ENCODE measurements at places on chromosomes 5 and 9.

GRCh38 chr9:72127753-72128152, 21.5 kb upstream of the GDA start:
- no peak for DNase-seq

DNA sequence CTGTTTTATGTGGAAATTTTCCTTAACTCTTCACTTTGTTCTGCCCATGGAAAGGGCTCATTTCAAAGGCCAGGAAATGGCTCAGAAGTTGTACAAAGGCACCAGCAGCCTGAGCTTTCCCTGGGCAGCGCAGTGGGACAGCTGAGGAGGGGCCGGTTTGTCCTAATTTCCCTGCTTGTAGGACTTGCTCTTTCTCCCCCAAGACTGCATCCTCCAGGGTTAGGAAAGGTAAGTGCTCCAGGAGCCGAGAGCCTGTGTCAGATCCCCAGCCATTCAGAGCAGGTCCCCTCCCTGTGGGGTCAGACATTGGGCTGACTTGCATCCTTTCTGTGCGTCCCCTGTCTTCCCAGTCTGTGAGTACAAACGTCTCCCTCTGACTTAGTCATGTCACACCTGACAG, 43.5 kb downstream of the AGXT2 start:
- no peak for DNase-seq

- peak; percentile 71 for DNase-seq
Measured at GRCh38 chr5:75049456-75050351, 2.7 kb downstream of the GCNT4 start.

GRCh38 chr9:120708526-120709224, 5.6 kb downstream of the MEGF9 start:
- DNase-seq: no peak

DNA sequence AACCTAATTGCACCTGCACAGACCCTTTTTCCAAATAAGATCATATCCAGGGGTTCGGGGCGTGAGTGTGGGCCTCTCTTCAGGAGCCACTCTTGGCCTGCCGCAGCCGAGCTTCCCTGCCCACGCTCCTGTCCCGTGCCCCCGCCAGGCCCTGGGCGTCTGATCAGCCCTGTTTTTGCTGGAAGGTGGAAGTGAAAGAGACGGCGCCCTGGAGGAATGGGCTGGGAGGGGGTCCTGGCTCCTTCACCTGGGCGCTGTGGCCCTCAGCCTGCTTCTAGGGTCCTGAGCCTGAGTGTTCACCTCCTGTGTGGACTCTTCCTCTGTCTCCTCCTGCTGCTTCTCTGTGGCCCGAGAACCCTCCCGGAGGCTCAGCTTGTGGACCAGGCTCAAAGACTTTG, 11.2 kb upstream of the COL5A1 start:
- DNase-seq: no peak

DNA sequence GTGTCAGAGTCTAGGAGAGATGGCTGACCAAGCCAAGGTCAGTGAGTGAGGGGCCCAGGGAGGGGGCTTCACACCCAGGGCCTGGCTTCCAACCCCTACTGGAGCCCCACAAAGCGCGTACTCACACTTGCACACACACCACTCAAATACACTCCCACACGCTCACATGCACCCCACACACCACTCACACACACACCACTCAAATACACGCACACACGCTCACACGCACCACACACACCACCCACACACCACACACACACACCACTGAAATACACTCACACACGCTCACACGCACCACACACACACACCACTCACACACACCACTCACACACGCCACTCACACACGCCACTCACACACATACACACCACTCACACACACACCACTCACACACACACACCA, 5.7 kb upstream of the ASB6 start:
- no peak for DNase-seq

GRCh38 chr9:136119061-136119882, 597 bp upstream of the TMEM250 start:
- DNase-seq: peak; percentile 51

DNA sequence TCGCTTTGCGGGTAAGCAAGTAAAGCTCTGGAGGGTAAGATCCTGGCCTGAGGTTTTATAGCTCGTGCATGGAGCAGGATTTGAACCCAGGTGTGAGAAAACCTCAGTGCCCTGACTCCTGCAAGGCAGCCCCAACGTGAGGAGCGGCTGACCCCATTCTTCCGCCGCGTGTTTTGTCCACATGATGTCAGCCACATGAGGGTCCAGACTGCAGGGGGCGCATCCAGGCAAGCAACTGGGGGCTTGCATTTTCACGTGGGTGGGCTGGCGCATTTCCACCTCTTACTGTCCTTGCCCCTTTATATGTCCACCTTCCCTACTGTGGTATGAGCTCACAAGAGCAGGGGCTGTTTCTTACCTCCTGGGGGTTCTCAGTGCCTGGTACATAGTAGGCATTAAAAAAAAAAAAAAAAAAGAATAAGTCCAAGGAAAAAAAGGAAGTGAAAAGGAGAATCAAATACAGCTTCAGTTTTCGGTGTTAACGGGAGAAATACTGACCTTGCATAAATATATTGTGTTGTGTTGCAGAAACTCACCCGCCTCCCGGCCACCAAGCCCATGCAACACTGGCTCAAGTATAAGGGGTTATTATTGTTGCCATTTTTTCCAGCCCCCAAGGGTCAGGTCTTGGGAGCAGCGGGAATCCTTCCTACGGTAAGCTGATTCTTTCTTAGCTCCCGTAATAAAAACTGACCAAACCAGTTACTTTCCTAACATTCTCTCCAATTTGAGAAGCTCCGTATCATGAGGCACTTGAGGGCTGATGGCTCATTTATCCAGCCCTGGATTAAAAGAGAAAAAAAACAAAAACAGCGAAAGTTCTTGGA, 15.0 kb downstream of the TLX3 start:
- DNase-seq: no peak

DNA sequence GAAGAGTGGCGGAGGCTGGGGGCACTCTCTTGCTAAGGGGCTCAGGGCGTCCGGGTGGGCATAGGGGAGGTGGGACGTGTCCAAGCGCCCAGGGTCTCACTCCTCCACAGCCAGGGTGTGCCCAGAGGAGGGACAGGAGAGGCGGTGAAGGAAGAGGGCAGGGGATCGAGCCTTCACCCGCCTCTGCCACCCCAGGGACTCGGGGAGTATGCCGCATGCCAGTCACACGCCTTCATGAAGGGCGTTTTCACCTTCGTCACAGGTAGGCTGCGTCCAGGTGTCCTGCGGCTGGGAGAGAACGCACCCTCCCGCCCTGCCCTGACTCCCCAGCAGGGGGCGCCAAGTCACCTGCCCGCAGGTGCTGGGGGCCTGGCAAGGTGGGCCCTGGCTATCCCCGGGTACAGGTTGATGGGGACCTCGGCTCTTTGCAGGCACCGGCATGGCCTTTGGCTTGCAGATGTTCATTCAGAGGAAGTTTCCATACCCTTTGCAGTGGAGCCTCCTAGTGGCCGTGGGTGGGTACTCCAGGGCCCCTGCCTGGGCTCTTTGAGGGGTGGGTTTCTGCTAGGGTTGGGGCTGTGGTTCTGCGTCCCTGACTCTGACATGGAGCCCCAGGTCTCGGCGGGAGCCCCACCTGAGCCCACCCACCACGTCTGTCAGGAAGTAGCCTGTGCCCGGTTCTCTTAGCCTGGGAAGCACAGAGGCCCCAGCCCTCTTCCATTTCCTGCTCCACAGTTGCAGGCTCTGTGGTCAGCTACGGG, 552 bp downstream of the TMEM141 start:
- peak; percentile 74 for DNase-seq

DNA sequence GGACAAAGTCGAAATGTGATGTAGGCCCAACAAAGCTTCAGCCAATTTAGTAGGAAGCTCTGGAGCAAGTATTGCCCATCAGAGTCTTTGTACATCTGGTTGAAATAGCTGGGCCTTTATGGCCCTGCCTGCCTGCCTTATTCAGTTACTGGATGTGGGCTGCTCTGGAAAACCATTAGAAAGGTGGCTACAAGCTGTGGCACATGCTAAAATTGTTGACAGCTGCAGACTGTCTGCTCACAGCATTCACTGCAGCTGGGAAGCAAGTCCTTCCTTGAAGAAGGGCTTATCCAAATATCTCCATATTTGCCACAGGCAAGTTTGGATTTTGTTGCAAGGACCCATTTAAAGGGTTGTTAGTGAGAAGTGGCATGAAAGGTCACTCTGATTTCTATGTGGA, 24.4 kb downstream of the SMIM15 start:
- DNase-seq: no peak

DNA sequence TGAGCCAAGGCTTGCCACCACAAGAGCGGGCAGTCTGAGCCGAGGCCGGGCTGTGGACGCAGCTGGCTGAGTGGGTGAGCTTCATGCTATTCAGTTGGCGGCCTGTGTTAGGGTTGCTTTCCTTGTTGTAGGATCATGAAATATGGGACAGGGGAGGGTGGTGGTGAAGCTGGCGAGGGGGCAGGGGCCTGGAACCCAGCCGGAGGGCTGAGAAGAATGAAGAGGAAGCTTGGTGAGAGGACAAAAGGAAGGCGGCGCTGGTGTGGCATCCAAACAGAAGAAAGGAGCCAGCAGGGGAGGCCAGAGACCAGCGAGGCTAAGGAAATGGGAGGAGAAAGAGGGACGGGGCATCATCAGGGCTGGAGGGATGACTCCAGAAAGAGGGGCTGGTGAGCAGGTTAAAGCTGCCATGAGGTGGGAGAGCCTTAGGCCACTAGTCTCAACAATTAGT, 18.3 kb downstream of the RALGPS1 start:
- no peak for DNase-seq

DNA sequence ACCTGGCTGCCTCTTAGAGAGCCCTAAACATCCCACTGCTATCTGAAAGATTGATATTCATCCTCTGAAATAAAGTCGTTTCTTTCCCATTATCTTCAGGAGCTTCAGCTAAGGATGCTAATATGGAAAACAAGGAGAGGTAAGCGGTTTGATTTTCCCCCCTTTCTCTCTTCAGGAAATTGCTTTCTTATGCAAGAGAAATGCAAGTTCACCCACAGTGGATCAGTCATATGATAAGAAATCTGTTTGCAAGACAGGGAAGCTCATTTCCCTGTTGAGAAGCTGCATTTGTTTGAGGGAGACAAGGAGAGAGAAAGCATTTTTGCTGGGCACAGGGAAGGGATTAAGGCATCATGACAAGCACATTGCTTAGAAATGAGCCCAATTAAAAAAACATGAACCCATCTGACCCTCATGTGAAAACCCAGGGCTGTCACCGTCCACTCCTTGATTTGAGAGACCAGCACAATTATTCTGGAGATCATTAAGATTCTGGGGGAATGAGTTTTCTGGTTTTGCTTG, 53.7 kb upstream of the BOD1 start:
- DNase-seq: no peak

- no peak for DNase-seq
Measured at GRCh38 chr9:82201196-82201595, 212.6 kb downstream of the SPATA31D1 start.

DNA sequence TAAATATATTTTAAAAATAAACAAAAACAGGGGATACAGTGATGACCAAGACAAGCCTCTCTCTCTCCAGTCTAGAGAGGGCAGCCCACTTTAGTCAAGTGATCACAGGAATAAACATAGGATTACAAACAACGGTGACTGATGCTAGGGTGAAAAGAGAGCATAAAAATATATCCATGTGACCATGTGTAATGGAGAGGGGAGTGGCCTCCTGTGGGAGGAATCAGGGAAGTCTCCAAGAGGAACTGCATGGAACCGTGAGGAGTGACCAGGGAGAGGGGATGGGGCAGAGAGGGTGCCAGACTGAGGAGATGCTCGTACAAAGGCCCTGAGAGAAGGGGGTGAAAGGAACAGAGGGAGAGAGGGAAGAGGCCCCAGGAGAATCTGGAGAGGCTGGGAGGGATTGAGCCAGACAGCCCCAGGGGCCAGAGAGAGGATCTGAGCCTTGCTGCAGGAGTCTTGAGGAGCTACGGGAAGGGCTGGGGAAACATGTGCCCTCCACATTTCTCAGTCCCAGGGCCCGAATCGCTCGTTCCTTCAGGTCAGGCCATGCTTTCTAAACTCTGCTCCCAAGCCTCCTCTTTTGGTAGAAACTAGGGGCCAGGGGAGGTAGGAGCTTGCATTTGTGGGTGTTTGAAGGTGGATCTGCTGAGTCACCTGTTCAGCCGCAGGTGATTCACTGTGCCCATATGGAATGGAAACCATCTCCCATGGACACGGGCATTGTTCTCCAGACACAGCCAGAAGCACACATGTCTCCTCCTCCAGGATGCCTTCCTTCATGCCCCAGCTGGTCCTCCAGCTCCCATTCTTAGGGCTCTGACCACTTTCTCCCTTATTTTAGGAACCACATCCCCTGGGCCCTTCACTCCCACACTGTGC, 63.8 kb downstream of the PAX5 start:
- no peak for DNase-seq

DNA sequence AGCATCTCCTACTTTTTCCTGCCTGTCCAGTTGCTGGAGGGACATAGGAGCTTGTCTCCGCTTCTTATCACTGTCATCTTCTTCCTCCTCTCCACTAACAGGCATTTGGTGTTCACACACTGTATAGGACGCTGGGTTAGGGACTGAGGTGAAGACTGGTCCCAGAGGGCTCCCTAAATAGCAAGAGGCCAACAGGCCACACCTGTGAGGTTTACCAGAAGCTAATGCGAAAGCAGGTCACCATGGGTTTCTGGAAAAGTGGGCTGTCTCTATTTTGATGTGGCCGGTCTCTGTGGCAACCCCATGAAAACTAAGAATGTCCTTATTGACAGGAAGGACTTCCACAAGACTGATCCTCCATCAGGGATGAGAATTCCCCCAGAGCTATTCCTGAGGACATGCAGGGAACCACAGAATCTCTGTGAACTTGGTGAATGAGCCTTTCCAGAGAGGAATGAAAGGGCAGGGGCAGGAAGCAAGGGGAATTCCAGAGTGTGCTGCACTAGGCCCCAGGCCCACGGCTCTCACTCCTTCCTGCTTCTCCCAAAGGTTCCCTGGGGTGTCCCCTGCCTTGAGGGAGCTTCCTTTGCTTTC, 61.7 kb downstream of the DAP start:
- DNase-seq: no peak

GRCh38 chr9:80878556-80878955, 810.8 kb downstream of the TLE1 start:
- DNase-seq: no peak

- DNase-seq: no peak
Measured at GRCh38 chr5:116550082-116550481, 24.5 kb downstream of the SEMA6A start.

DNA sequence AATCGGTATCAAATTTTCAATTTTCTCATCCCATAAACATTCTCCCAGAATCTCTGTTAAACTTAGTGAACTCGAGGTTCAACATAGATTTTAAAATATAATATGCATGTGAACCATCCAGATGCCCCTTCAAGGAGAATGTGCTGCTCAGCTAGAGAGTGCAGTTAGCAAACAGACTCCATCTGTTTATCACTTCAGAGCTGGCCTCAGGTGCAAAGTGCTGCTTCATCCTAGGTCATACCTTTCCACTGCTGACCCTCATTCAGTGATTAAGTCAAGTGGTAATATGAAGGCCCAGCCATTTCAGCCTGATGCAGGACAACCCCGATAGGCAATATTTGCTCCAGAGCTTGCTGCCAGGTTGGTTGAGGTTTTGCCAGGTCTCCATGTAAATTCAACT, 339.0 kb upstream of the POU5F2 start:
- no peak for DNase-seq

- DNase-seq: no peak
Measured at GRCh38 chr5:117680426-117680825, 1105.8 kb upstream of the SEMA6A start.

- no peak for DNase-seq
Measured at GRCh38 chr5:67935908-67936566, 279.5 kb upstream of the PIK3R1 start.

Data from activated CD4-positive, alpha-beta memory T cell treated with anti-CD3 and anti-CD28 coated beads for 36 hours (primary cell).